ENCODE measurements at places on chromosomes 5 and 9. TPM values are rescaled to one million over a fixed set of nuclear protein-coding genes. Genes with fewer than 3 reads are reported as not detected.

The FRRS1L gene
- not detected for total RNA-seq

The GZMA gene
- 738 TPM for total RNA-seq

The FAM193B gene
- total RNA-seq, result 91.1 TPM

The ZNF782 gene
- 5.7 TPM for total RNA-seq

The TMEFF1 gene
- 0.27 TPM for total RNA-seq

The KIF24 gene
- 7.8 TPM for total RNA-seq

The TAL2 gene
- total RNA-seq, result not detected

The SLC2A6 gene
- 2.7 TPM for total RNA-seq

The DNAJC25 gene
- 4.6 TPM for total RNA-seq

The CCNJL gene
- not detected for total RNA-seq

The SLC6A19 gene
- total RNA-seq, result not detected

The SLC25A46 gene
- 48.1 TPM for total RNA-seq

The PCDHA2 gene
- not detected for total RNA-seq

The AGXT2 gene
- not detected for total RNA-seq

The NKD2 gene
- 33.6 TPM for total RNA-seq

Data from T-helper 2 cell treated with Interferon-gamma antibody and Interleukin-4, amounts not matched to agents 100 ng/mL and 5 ng/mL, for 36 hours (primary cell).